Activated CD4-positive, alpha-beta memory T cell treated with anti-CD3 and anti-CD28 coated beads for 36 hours (primary cell): ENCODE measurements at places on chromosomes 3 and 15. TPM values are rescaled to one million over a fixed set of nuclear protein-coding genes. Genes with fewer than 3 reads are reported as not detected.

PARP15 gene
- 11.0 TPM for total RNA-seq

ALDH1A3 gene
- not detected for total RNA-seq

FANCD2OS gene
- total RNA-seq, result not detected

ZIC1 gene
- not detected for total RNA-seq

CAMKV gene
- 0.39 TPM for total RNA-seq

SHISA5 gene
- 93.1 TPM for total RNA-seq

RASL12 gene
- not detected for total RNA-seq

AGBL1 gene
- total RNA-seq, result 0.10 TPM

RBP2 gene
- not detected for total RNA-seq

SEMA3G gene
- total RNA-seq, result 0.14 TPM

COL6A6 gene
- total RNA-seq, result not detected

CGNL1 gene
- not detected for total RNA-seq

GOLGA6B gene
- not detected for total RNA-seq

THAP10 gene
- total RNA-seq, result 0.51 TPM

CCDC39 gene
- not detected for total RNA-seq

TOPAZ1 gene
- not detected for total RNA-seq

PDZRN3 gene
- not detected for total RNA-seq

NANOGP8 gene
- not detected for total RNA-seq

PIGX gene
- 47.5 TPM for total RNA-seq
